Type B pancreatic cell (in vitro differentiated cells): ENCODE measurements at places on chromosomes 1 and 21.
A peak's percentile ranks its signal among the peaks of the same experiment; 100 is the strongest.

GRCh38 chr1:200042552-200043335 is 15.2 kb downstream of the NR5A2 start:
- H3K27ac ChIP-seq: peak overlapping the region; percentile 53
- H3K4me1 ChIP-seq: peaks cover 33% of the 10 kb centered on the region
- peaks cover 5% of the 10 kb centered on the region for H3K36me3 ChIP-seq
- no peak for DNase-seq
- H3K4me3 ChIP-seq: peak overlapping the region; percentile 91
- peaks cover 64% of the 10 kb centered on the region for H3K27me3 ChIP-seq

DNA sequence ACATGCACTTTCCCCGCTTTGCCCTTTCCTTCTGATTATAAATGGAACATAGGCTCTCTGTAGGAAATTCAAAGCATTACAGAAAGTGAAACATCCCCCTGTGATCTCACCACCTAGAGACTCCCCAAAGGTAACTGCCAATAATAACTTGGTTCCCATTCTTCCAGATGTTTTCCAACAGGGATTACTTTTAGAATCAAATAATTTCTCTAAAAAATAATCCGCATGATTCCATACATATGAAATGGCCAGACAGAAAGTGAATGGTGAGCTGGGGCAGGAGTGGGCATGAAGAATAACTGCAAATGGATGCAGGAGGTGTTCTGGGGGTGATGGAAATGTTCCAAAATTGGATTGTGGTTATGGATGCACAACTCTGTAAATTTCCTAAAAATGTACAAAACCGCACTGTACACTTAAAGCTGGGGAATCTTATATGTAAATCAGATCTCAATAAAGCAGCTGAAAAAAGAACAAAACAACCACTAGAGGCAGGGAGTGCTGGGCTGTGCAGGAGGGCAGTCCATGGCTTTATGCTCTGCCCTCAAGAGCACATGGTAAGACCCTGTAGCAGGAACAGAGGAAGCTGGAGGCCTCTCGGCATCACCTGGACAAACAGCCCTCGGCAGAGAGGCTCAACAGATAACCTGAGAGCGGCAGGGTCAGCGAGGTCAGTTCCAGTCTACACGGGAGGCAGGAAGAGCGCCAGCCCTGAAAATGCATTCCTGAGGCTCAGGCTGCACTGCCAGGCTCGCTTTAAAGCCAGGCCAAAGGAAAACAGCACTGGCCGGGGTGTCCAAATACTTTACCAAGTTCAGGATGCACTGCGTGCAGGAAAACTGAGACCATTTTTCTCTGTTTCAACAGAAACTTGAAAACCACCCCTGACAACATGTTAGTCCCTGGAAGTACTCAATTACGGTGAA is 39.7 kb downstream of the CAPZB start:
- no peaks in the 10 kb centered on the region for H3K27me3 ChIP-seq
- H3K4me3 ChIP-seq: peak overlapping the region; percentile 72
- H3K36me3 ChIP-seq: no peaks in the 10 kb centered on the region
- no peak for DNase-seq
- H3K27ac ChIP-seq: peak overlapping the region; percentile 76
- peaks cover 65% of the 10 kb centered on the region for H3K4me1 ChIP-seq

DNA sequence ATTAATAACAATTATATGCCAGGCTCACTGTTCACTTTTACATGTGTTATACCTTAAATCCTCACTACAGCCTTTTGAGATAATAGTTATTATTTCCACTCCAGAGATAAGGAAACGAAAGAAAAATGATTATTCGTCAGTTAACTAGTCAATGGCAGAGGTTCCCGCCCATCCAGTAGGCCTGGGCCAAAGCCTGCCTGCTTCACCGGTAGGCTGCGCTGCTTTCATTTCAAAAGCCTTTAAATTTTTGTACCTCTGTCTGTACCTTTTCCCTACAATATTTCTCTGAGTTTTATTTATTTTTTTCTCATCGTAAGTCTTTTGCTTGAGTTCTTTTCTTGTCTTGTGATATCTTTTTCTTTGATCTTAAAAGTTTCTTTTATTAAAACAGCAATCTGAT is 3.6 kb downstream of the GPR52 start:
- H3K27me3 ChIP-seq: no peaks in the 10 kb centered on the region
- H3K36me3 ChIP-seq: no peaks in the 10 kb centered on the region
- no peaks in the 10 kb centered on the region for H3K4me1 ChIP-seq
- H3K4me3 ChIP-seq: no peak overlapping the region

DNA sequence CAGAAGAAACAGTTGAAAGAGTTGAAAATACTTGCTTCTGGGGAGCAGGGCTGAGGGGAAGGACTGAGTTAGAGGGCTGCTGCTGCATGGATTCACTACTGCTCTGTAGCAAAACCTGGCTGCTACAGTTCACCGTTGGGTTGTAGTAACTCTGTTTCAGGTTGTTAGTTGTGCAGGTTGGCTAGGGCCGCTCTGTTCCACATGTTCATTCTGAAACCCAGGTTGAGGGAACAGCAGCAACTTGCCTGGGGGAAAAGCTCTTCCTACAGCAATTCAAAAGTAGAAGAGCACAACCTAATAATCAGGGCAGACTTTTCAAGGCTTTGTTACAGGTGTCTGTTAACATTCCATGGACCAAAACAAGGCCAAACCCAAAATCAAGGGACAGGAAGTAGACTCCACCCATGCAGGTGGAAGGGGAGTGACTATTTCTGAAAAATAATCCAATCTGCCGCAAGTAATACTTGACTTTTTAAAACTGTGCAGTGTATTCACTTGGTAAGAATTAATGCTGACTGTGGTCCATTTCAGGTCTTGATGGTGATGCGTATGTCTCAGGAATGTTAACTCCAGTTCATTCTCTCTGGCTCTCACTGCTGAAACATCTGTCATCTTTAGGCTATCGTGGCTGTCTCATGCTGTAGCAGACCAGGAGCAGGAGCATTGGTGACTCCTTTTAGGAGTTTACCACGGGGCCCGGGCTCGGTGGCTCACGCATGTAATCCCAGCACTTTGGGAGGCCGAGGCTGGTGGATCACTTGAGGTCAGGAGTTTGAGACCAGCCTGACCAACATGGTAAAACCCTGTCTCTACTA is 5.1 kb upstream of the PARK7 start:
- H3K27me3 ChIP-seq: peaks cover 2% of the 10 kb centered on the region
- H3K4me1 ChIP-seq: peaks cover 6% of the 10 kb centered on the region
- no peak overlapping the region for H3K4me3 ChIP-seq

DNA sequence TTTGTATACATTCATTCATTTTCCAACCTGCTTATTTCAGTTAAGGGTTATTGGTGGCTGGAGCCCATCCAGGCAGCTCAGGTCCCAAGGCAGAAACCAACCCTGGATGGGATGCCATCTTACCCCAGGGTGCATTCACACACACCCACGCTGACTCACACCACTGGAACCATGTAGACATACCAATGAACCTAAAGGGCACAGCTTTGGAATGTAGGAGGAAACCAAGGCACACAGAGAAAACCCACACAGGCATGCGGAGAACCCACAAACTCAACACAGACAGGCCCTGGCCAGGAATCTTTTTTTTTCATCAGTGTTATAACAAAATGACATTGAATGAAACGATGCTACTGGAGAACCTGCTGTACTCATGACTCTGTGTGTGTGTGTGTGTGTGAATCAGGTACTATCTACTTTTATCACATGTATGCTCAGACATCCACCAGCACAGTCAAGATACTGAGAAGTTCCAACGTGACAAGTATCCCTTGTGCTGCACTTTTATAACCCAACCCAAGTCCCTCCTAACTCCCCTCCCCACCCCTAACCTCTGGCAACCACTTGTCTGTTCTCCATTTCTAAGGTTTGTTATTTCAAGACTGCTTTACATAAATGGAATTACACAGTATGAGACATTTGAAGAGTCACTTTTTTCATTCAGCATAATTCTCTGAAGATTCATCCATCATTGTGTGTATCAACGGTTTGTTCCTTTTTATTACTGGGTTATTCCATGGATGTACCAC is 286.8 kb upstream of the PLD5 start:
- H3K4me3 ChIP-seq: no peak overlapping the region
- no peaks in the 10 kb centered on the region for H3K4me1 ChIP-seq
- no peaks in the 10 kb centered on the region for H3K27me3 ChIP-seq
- H3K27ac ChIP-seq: no peak overlapping the region

DNA sequence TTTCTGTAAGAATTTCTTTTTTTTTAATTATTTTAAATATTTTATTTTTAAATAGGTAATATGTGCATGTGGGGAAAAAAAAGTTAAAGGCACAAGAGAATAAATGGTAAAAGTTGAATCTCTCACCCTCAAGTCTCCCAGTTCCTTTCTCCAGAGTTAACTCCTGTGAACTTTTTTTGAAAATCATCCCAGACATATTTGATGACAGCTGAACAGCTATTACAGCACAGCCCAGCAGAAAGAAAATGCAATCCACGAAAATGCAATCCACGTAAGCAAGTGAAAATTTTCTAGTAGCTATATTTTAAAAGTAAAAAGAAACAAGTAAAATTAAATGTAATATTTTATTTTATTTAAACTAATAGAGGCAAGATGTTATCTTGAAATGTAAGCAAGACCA is 310.0 kb upstream of the RUNX1 start:
- H3K27ac ChIP-seq: no peak overlapping the region
- no peak for DNase-seq
- H3K36me3 ChIP-seq: no peaks in the 10 kb centered on the region
- peaks cover 3% of the 10 kb centered on the region for H3K27me3 ChIP-seq

- H3K36me3 ChIP-seq: no peaks in the 10 kb centered on the region
- no peak for DNase-seq
- peak overlapping the region; percentile 93 for H3K27ac ChIP-seq
- peaks cover 65% of the 10 kb centered on the region for H3K4me1 ChIP-seq
These were observed 101.8 kb downstream of the RHOU start for GRCh38 chr1:228837032-228837431.

DNA sequence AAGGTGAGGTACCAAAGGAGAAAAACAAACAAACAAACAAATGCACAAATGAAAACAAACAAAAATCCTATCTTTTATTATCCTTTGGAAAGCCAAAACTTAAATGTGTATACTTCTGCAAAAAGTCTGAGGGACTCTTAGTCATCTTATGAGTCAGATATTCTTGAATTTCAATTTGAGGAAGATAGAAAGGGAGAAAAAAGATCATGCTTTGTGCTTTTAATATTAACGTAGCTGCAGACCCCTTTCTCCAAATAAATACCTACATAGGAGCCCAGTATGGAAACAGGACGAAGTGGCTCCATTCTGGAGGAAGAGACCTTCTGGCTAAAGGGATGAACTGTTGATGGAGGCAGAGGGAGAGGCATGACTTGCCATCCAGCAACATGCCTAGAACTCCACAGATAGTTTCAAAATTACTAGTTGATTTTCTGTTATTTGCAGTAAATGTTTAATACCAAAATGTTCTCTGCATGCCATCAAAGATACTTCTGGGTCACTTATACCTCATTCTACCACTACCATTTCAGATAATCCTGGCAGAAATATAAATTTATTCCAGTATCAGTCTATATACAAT is 25.4 kb downstream of the NUP210L start:
- no peaks in the 10 kb centered on the region for H3K4me1 ChIP-seq
- no peak for DNase-seq
- peaks cover 2% of the 10 kb centered on the region for H3K27me3 ChIP-seq
- H3K4me3 ChIP-seq: no peak overlapping the region

- H3K36me3 ChIP-seq: no peaks in the 10 kb centered on the region
- H3K4me1 ChIP-seq: no peaks in the 10 kb centered on the region
- H3K27me3 ChIP-seq: peaks cover 6% of the 10 kb centered on the region
- no peak overlapping the region for H3K4me3 ChIP-seq
- no peak overlapping the region for H3K27ac ChIP-seq
These were observed 73.1 kb upstream of the KCNK1 start for GRCh38 chr1:233540816-233541215.

DNA sequence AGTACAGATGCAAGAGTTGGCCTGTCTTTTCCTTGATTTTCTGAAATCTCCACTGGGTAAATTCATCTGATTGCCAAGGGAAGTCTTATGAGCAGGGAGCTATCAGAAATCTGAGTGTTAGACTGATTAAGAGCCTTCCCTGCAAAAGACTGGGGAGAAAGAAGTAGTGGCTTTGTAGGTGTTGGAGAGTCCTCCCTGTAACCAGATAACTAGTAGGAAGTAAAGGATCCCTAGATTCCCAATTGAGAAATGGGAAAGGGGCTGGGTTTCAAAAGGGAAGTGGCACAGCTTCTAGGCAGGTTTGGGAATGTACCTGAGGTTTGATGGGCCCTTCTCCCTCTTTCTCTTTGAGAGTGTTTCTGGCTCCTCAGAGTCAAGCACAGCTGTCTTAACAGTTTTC is 2.1 kb downstream of the TLCD4 start:
- peak overlapping the region; percentile 91 for H3K4me3 ChIP-seq
- peaks cover 44% of the 10 kb centered on the region for H3K27me3 ChIP-seq
- H3K27ac ChIP-seq: no peak overlapping the region
- no peak for DNase-seq
- peaks cover 12% of the 10 kb centered on the region for H3K4me1 ChIP-seq
